ENCODE measurements at places on chromosomes 7 and 10.

- DNase-seq, result no peak
Observed at GRCh38 chr10:74415146-74415839, 264.3 kb downstream of the ADK start.

- no peak for DNase-seq
Observed at GRCh38 chr7:111780527-111780926, 218.2 kb upstream of the IMMP2L start.

DNA sequence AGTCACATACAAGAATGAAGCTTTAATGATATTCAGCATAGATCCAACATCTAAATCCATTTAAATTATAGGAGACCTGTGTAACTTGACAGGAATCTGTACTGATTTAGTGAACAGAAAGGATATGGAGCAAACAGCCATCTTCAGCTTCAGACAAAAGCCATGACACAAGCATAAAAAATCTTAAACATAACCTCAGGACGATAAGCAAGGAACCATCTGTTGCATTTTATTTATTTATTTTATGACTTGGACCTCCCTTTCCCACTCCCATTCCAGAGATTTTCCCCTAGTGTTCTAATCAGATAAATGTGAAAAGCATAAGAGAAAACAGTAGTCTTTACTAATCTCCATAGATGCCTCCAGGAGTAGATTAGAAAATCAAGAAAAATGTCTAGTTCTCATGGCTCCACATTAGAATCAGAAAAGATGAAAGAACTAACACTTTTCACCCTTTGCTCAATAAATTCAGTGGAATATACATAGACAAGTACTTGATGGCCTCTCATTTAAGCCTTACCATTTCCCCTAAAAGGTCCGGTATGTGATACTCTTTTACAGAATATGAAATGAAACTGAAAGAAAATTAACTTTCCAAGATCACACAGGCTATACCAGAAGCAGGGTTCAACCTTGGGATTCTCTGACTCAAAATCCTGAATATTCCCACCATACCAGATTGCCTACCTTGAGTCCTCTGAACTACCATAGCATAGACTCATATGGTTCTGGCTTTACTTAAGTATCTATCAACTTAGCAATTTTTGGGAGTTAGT lies 15.2 kb downstream of the CACNA2D1 start:
- DNase-seq, result no peak

DNA sequence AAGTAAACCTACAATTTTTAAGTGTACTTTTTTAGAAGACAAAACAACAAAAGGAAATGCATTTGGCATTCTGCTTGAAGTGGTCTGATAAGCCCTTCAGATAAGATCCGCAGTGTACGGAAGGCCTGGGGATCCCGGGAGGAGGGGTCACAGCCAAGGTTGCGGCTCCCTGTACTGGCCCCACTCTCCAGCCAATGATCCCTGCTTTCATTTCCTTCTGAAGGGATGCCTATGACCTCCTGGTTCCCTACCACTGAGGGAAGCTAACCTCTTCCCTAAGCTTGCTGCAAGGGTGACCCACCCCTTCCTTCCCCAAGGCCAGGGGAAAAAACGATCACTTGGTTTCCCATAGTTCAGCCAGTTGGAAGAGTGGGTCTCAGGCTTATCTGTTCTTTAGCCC lies 5.3 kb downstream of the DENND2A start:
- DNase-seq, result no peak

DNA sequence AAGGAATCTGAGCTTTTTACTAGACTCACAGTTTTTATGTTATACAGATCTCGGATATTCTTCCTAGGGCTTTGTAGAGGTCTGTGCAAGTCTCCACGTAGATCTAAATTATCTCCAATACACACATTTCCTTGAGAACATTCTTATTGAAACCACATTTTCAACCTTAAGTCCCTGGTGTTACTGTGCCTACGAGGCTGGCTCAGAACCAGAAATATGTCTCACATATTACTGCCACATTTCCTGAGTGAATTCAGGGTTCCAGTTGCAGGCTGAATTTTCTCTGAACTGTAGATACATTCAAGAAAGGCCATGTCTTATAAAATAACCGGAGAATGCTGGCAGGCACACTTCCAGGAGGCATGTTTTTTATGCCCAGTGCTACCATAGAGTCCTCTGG lies 46.5 kb downstream of the INHBA start:
- no peak for DNase-seq

GRCh38 chr7:1950452-1951158 lies 280.5 kb downstream of the ELFN1 start:
- DNase-seq, result no peak

DNA sequence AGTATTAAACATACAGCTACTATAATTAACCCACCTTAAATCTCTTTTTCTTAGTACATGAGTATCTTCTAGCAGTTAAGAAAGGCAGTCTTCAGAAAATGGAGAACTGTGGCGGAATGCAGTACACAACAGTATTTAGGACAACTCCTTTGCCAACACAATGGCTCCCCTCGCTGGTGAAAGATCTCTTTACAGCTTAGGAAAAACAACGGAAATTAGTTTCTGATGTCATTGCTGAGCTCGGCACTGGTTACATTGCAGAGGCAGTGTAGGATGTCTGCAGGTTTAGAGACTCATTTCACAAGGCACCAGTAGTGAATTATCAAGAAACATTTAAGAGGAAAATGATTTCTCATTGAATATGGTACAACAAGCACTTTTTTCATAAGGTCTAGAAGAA lies 43.4 kb downstream of the GLRX3 start:
- no peak for DNase-seq

GRCh38 chr10:71753960-71754505 lies 19.3 kb downstream of the VSIR start:
- DNase-seq, result no peak

- no peak for DNase-seq
Observed at GRCh38 chr7:92768501-92769393, 67.6 kb downstream of the CDK6 start.

- DNase-seq, result no peak
Observed at GRCh38 chr7:151137076-151137675, 30.3 kb downstream of the GBX1 start.

GRCh38 chr7:134831862-134832261 lies 52.4 kb downstream of the CALD1 start:
- no peak for DNase-seq

GRCh38 chr7:46170792-46171191 lies 249.7 kb upstream of the IGFBP3 start:
- DNase-seq, result no peak

DNA sequence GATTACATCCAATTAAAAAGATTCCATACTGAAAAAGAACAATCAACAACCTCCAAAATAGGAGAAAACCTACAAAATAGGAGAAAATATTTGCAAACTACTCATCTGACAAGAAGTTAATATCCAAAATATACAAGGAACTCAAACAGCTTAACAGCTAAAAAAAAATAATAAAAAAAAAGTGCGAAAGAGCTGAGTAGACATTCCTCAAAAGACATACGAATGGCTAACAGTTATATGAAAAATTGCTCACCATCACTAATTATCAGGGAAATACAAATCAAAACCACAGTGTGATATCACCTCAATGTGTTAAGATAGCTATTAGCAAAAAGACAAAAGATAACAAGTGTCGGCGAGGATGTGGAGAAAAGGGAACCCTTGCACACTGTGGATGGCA lies 450.3 kb downstream of the PHTF2 start:
- DNase-seq, result no peak

GRCh38 chr10:113180401-113181154 lies 230.5 kb downstream of the TCF7L2 start:
- no peak for DNase-seq

- no peak for DNase-seq
Observed at GRCh38 chr7:28626221-28626620, 213.9 kb downstream of the CREB5 start.

DNA sequence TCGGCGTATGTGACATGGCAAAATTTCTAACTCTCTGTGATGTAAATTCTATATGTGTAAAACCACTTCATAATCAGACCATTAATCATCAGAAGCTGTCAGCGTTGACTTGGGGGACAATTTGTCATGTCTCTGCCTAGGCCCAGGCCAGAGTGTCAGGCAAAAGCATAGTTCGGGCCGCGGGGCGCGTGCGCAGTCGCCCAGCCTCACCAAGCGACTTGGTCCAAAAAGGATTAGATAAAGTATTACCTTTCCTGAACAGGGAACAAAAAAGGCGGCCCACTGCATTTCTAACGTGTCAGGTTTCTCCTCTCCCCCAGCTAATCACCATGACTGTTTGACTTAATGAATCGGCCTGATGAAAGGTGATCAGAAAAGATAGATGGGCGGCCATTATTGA lies 114.2 kb downstream of the EBF3 start:
- DNase-seq, result no peak

- no peak for DNase-seq
Observed at GRCh38 chr10:124283215-124283948, 135.3 kb downstream of the OAT start.

DNA sequence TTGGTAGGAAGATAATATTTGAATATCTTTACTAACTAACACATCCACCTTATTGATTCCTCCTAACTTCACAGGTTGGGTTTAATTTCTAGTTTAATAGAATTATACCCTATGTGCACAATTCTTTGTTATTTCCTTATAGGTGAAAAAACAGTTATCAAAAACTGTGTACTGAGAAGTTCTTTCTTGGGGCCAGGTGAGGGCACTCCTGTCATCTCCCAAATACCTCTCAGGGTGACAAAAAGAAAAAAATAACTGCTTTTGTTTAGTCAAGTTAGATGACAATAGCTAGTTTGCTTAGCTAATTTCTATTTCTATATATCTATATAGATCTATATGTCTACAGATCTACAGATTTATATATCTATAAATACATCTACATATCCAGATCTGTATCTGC lies 10.1 kb downstream of the FZD8 start:
- no peak for DNase-seq

DNA sequence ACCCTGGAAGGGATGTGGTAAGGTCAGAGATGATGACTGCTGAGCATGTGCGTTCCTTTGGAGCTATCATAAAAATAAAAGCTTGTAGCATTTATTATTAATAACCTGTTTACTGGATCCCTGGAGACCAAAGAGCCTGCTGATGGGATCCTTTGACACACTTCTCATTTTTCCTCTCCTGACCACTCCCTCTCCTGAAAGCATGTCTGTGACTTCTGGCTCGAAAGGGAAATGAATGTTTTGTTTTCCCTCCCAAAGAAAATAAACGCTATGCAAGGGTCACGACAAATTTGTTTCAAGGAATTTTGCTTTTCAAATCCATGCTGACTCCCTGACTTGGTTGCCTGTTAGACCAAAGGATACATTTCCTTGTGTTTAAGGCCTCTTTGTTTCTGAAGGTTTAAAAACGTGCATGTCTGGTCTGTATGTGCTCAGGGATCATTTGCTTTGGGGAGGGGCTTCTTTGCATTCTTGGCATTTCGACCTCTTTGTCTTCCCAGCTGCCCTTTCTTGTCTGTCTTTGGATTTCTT lies 185.1 kb upstream of the AGK start:
- no peak for DNase-seq

DNA sequence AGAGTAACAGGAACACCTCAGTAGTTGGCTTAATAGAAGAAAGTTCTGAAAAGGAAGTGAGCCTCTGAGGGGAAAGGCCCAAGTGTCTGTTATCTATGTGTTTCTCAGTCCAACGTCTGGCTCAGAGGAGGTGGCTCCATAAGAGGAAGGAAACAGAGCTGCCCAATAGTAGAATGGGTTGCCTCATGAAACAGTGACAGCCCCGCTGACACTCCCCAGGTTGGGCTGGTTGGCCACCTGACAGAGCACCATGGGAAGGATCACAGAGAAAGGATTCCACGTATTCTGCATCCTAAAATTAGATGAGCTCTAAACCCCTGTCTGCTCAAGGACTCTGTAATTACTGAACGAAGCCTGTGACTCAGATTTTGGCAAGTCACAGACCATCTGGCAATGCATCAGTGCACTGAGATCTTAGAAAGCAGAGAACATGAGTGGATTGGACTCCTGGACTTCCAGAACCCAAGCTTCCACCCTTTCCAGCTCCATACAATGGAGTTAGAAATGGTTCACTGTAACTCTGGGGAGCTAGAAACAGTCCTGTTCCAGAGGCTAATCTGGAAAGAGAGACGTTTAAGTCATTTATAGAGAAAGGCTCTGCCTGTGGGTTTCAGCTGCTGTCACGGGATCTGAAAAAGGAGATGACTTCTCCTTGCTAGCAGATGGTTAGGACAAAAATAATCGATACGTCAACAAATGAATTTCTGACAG lies 2.9 kb downstream of the PKD2L1 start:
- DNase-seq, result peak; percentile 12

GRCh38 chr10:103699611-103700435 lies 155.6 kb downstream of the SH3PXD2A start:
- DNase-seq, result no peak

GRCh38 chr10:17585016-17585415 lies 32.2 kb downstream of the HACD1 start:
- DNase-seq, result no peak

- no peak for DNase-seq
Observed at GRCh38 chr7:71560354-71560995, 428.5 kb downstream of the GALNT17 start.

DNA sequence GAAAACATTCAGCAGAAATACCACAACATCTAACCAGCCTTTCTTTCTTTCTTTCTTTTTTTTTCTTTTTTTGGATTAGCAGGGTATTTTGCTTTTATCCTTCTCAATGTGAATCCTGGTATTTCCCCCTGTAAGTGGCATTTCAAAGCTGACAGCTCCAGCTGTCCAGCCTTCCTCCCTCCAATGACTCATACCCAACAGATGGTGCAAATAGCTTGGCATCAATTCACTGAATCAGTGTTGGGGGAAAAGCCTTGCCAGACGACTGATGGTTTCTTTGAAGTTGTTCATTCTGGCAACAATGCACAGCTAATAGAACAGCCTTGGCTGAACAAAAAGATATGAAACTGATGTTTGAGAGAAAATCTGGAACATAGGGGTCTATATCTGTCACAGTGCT lies 316.8 kb upstream of the STEAP1 start:
- no peak for DNase-seq

DNA sequence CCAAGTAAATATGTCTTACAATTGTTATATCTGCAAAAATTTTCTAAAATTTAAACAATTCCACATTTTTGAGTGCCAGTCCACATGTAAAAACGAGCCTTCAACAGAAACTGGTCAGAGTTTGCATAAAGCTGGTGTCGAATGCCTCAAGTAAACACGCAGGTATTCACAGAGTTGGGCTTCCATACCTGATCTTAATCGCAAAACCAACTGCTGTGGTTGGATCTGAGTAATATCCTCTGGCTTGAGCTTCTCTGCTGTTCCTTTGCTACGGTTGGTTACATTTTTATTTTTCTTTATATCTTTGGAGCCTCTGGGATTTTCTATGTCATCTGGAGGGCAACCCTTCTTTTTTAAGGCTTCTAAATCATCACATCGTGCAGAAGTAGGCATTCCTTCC lies 28.4 kb downstream of the ITGB1 start:
- DNase-seq, result no peak

GRCh38 chr7:119748991-119749390 lies 524.0 kb upstream of the KCND2 start:
- DNase-seq, result no peak

DNA sequence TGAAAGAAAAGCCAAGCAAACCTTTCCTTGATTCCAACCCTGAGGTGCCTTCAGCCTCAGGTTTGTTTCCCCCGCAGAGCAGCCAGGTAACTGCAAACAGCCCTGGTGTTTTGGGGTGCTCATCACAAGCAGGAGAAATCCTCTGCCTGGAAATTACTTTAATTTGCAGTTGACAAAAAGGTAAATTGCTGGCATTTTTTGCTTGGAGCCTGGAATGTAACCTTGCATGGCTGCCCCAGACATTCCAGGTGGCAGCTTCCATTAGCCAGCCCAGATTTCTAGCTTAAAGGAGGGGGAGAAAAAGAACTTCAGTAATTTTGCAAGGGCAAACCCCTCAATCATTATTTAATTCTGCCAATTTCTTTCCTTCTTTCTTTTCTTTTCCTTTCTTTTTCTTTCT lies 194.4 kb downstream of the MYOF start:
- DNase-seq, result no peak

GRCh38 chr7:116770941-116771340 lies 91.4 kb upstream of the CAPZA2 start:
- no peak for DNase-seq

Data from stimulated activated CD4-positive, alpha-beta T cell treated with anti-CD3 and anti-CD28 coated beads, Interleukin-15, amount 100 ng/mL, for 48 hours (primary cell).